RPMI8226 (cell line): ENCODE measurements at places on chromosomes 5 and 9.

- peak; percentile 53 for DNase-seq
Measured at GRCh38 chr5:31809050-31809870, 170.3 kb downstream of the PDZD2 start.

DNA sequence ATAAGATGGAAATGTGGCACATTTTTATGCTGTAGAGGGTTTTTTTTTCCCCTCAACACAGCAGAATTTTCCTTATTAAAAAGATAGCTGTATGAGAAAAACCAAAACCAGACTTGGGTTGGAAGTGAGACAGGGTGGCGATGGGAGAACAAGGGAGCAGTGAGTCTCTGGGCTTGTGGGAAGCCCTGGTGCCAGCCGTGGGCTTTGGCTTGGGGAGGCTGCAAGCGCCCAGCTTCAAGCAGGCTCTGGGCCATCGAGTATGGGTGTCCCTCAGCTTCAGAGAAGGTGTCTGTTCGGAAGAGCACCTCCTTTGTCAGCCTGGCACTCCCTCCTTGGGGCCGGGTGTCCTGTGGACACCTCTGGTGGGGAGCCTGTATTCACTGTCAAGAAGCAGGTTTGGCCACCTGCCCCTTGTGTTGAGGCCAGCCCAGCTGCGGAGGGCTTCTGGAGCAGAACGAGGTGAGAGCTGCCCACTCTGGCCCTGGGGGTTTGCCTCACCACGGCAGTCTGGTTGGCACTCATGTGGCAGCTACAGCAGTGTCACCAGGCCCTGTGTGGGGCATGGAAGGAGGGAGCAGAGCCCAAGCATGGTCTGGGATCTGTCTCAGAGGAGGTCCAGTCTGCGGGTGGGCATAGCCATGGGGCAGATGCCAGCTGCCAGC is 37.6 kb upstream of the ANGPTL2 start:
- no peak for DNase-seq

GRCh38 chr5:167903243-167903642 is 388.2 kb upstream of the WWC1 start:
- no peak for DNase-seq

DNA sequence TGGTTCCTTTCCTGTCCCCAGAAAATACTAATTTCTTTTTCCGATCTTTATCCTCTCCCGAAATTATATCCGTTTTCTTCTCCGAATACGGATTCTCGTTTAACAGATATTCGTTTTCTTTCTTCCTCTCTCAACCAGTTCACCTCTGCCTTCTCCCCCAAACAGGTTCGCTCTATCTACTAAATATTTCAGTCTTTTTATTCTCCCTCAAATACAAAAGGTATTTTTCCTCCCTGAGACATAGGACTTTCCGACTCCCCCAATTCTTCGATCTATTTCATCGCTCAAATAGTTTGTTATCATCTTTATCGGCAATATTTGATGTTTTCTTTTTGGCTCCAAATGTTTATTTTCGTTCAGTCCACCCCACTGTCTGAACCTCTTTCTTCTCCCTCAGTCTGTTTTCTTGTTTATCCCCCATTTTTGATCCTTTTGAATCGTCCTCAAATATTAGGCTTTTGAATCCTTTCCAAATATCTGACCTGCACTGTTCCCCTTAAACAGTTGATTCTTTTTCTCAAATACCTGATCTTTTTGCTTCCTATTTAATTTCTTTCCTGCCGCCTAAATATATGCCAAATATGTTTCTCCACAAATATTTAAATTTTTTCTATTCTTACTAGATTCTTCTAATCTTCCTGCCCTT is 4.4 kb downstream of the PITX1 start:
- no peak for DNase-seq
